ENCODE measurements at places on chromosomes 4 and X. TPM values are rescaled to one million over a fixed set of nuclear protein-coding genes. Genes with fewer than 3 reads are reported as not detected.

DUSP9 gene
- polyA plus RNA-seq: 0.03 TPM

MGST2 gene
- 97.6 TPM for polyA plus RNA-seq

FGF5 gene
- 0.13 TPM for polyA plus RNA-seq

GUCY1B1 gene
- 11.4 TPM for polyA plus RNA-seq

KLHL4 gene
- polyA plus RNA-seq: 0.59 TPM

AWAT2 gene
- polyA plus RNA-seq: not detected

CT55 gene
- polyA plus RNA-seq: not detected

CCNA2 gene
- 0.42 TPM for polyA plus RNA-seq

HELQ gene
- 5.1 TPM for polyA plus RNA-seq

CT45A5 gene
- polyA plus RNA-seq: not detected

TSPAN5 gene
- polyA plus RNA-seq: 0.88 TPM

P2RY4 gene
- not detected for polyA plus RNA-seq

TEX11 gene
- not detected for polyA plus RNA-seq

RHOXF2B gene
- polyA plus RNA-seq: not detected

UGT2B28 gene
- not detected for polyA plus RNA-seq

RNF212 gene
- polyA plus RNA-seq: 0.29 TPM

RTL9 gene
- 0.65 TPM for polyA plus RNA-seq

SPP1 gene
- polyA plus RNA-seq: 41.1 TPM

SLC16A2 gene
- polyA plus RNA-seq: 2.4 TPM

HS6ST2 gene
- 0.26 TPM for polyA plus RNA-seq
